Fibroblast of upper back skin (primary cell): ENCODE measurements at places on chromosomes 5 and 9.

DNA sequence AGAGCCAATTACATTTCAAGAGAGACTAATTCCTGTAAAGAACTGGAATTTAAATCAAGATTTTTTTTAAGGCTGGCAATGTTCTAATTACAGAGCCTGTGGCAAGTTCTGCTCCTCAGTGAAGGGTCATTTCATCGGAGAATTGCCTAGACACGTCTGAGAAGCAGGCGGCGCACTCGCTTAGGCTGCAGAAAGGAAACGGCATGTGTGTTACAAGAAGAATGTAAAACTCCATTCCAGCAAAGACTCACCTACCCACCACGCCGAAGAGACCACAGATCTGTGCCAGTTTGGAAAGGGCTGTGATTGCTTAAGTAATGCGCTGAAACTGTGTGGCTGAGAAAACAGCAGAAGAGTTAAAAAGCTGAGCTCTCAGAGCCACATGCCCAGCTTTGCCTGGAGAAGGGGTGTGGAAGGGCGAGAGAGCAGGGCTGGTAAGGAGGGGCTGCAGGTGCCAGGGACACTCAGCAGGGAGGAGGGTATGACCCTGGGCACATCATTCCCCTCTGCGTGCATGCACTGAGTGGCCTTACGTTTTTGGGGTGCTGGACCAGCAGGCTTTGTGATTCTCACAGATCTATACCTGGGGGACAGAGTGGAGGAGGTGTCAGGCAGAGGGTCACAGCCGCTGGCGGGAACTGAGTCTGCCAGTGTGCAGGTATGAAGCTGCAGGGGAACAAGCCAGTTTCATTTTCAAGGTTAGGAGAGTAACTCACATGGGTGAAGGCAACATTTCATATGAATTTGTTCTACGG is 17.8 kb upstream of the SLC25A51 start:
- peak; percentile 76 for DNase-seq

DNA sequence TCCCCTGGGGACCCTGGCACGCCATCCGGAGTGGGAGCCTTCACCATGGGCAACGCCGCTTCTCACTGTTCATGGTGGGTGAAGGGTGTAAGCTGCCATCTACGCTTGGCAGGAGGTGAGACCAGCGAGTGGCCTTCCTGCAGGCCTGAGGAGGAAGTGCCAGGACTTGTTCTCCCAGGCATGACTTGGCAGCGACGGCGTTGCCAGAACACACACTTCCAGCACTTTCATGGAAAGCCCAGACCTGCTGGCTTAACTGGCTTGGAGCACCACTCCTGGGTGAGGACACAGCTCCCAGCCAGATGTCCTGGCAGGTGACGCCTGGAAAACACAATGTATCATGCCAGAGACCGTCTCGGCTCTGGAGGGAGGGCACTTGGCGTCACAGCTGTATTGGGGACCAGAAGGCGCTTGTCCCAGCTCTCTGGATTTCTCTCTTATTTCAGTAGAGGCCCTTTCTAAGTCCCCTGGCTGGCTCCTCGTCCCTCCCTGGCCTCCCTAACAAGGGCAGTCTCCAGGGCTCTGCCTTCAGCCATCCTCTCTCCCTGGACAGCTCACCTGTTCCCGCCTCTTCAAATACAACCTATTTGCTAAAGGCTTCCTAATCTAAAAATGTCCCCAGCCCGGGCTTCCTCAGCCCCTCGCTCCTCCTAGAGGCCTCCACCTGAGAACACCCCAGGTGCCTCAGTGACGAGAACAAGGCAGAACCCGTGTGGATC is 188.3 kb downstream of the OLFM1 start:
- no peak for DNase-seq

DNA sequence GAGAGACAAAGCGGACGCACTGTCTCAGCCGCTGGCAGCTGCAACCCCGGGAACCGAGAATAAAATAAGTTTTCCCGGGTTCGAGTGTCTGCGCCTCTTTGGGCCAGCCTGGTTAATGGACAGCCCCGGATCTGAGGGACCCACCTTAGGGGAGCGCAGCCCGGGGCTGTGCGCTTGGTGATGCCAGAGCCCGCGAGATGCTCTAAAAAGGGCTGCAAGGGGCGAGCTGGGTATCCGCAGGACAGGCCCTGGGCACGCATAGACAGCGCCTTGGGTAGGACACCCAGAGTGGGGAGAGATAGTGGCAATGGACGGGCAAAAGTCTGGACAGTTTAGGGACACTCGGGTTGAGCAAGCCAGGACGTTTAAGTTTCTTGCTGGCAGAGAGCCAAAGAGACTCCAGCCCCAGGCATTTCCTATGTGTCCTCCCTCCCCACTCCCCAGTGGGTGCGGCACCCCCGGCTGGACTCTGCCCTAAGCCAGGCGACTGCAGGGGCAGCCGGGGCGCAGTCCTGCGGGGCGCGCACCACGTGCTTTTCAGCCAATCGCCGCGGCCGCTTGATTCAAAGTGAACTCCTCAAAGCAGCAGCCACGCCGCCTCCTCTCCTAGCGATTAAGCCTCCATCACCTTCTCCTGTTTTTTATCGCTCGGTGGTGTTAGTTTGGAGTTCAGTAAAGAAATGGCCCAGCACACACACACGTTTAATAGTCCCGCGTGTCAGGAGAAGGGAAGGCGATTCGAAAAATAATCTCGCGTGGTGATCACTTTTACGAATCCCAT is 616 bp upstream of the ENC1 start:
- DNase-seq = peak; percentile 73

DNA sequence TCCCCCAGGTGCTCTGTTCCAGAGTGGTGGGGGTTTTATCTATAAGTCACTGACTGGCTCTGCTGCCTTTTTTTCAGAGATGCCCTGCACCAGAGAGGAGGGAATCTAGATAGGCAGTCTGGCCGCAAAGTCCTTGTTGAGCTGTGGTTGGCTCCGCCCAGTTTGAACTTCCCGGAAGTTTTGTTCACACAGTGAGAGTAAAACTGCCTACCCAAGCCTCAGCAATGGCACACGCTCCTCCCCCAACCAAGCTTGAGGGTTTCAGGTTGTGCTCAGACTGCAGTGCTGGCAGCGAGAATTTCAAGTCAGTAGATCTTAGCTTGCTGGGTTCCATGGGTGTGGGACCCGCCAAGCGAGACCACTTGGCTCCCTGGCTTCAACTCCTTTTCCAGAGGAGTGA is 1428.6 kb downstream of the MAT2B start:
- no peak for DNase-seq

- no peak for DNase-seq
Observed at GRCh38 chr9:97316904-97317303, 9.4 kb downstream of the CCDC180 start.

- DNase-seq = peak; percentile 56
Observed at GRCh38 chr5:9373571-9373970, 172.3 kb downstream of the SEMA5A start.

- no peak for DNase-seq
Observed at GRCh38 chr9:122065923-122066629, 27.0 kb downstream of the TTLL11 start.

DNA sequence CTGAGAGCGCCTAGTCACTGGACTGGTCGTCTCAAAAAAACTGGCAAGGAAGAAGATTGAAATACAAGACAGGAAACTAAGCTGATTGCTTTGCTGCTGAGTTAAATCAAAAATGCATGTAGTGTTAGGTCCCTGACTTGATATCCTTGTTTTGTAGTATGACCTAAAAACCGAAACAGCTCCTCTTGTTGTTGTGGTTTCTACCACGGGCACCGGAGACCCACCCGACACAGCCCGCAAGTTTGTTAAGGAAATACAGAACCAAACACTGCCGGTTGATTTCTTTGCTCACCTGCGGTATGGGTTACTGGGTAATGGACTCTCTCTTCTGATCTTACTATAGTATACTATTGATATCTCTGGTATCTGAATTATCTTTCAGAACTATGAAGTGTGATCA is 4.3 kb downstream of the MTRR start:
- DNase-seq = no peak

- peak; percentile 91 for DNase-seq
Observed at GRCh38 chr5:158054223-158055110, 195.5 kb upstream of the CLINT1 start.

DNA sequence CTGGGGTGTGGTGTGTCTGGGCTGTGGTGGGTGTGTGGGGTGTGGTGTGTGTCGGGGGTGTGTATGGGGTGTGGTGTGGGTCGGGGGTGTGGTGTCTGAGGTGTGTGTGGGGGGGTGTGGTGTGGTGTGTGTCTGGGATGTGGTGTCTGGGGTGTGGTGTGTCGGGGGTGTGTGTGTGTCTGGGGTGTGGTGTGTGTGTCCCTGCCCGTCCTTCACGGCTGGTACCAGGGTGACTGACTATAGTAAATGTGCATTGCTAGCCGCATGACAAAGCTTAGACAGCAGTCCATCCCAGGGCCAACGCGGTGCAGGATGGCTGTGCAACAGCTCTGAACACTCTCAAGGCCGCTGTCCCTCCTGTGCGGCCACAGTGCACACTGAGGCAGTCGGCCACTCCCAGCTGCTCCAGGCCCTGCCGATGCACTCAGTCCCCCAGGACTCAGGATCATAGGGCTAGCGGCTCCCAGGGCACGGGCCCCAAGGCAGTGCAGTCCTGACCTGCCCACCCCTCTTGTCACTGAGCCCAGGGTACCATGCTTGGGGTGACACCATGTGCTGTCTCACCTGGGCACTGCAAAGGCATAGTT is 54.0 kb downstream of the SECISBP2 start:
- no peak for DNase-seq
